ENCODE measurements at places on chromosomes 11 and 22.

DNA sequence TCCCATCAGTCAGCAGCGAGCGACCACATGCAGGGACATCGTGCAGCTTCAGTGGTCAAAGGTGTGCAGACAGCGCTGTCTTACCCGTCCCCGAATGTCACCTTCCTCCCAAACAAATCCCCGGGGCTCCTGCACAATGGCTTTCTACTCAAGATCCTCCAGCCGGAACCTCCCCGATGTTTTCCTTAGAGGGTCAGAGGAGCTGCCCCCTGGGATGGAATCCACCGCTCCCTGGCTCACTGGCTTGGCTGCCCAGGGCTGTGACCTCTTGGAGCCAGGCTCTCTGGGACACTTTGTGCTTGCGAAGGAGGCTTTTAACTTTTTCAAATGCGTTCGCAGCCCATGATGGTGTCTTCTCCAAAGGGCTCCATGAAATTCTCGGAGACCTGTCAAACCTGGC, 17.3 kb upstream of the FGF19 start:
- DNase-seq, result no peak

- no peak for DNase-seq
Observed at GRCh38 chr11:25298450-25298849, 801.6 kb downstream of the LUZP2 start.

DNA sequence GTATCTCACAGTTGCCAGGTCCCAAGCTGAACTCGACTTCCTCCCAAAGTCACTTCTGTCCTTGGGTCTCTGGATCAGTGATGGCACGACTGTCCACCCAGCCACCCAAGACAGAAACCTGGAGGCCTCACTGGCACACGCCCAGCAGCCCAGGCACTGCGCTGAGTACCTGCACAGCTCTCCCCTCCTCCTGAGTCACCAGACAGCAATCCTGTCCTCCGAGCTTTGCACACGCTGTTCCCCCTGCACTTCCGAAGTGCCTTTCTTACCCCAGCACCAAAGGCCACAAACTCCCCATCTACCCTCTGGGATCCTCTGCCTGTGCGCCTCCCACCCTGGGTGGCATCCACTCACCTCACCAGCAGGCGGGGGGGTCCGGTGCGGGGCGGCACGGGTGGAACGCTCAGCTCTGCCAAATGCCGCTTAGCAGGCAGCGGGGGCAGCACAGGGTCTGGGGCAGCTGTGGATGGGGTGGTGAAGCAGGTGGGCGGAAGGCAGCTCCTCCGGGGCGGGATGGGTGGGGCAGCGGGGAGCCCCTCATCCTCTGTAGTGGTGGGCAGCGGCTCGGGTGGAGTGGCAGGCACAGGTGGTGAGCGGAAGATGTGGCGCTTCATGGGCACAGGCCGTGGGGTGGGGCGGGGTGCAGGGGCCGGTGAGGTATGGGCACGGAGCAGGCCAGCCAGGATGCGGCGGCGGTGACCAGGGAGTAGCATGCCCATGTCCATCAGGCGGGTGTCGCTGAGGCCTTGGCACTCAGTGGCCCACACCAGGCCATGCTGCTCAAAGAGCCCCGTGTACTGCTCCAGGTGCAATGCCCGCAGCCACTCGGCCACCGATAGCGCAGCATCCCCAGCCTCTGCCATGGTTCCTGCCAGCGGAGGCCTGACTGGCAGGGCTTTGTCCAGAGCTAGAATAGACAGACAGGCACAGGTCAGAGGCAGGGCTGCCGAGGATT, 25.7 kb downstream of the ARAP1 start:
- DNase-seq, result no peak

GRCh38 chr11:93846411-93846810, 4.0 kb downstream of the VSTM5 start:
- DNase-seq, result no peak

GRCh38 chr11:2448661-2449547, 4.1 kb downstream of the KCNQ1 start:
- no peak for DNase-seq

DNA sequence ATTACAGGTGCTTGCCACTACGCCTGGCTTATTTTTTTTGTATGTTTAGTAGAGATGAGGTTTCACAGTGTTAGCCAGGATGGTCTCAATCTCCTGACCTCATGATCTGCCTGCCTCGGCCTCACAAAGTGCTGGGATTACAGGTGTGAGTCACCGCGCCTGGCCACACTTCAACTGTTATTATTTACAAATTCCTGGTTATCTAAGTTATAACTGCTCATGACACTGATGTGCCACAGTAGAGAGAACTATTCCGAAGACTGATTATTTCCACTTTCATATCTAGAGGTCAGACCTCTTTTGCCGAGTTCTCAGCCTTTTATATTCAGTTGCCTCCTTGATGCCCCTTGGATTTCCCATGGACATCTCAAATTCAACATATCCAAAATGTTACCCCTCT, 3.9 kb upstream of the NUP160 start:
- DNase-seq, result no peak

DNA sequence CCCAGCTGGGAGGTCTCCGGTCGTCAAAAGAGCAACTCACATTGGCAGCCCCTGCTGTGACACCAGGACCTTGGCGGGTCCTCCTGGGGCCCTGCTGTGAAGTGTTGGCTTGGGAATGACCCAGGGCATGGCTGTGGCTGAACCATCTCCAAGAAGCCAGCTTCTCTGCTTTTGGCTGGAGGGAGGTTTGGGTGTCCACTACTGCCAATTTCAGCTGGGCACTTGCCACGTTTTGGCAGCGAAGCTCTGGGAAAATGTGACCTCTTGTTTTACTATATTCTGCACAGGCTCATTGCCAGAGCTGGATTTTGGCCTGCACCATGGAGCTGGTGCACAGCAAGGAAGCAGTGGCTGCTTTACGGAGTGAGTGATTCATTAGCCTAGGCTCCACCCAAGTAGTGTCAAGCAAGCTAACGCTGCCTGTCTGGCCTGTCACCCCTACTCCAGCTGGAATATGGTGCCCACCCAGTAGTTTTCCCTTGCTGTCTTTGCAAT, 24.3 kb upstream of the SMCO4 start:
- DNase-seq, result no peak

DNA sequence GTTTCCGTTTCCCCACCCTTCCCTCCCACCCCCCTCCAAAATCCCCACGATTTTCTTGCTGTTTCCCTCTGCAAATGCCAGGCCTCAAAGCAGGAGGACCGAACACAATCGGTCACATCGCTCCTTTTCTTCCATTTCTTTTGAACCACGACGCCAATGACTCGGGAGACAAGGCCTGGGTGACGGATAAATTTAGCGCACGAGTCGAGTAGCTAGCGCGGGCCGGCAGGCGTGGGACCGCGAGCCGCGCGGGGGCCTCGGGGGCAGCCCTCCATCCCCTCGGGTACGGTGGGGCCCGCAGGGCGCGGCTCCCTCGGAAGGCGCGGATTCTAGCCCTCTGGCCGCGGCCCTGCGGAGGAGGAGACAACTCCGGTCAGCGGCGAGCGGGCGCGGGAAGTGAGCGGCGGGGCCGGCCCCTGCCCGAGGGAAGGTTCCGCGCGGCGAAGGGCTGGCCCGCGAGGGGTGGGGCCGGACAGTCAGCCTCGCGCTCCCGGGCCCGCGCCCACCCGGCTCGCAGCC, 414 bp downstream of the JOSD1 start:
- DNase-seq, result no peak

All from activated CD8-positive, alpha-beta memory T cell treated with anti-CD3 and anti-CD28 coated beads for 4 hours (primary cell).